ENCODE measurements at places on chromosomes 4 and X.

DNA sequence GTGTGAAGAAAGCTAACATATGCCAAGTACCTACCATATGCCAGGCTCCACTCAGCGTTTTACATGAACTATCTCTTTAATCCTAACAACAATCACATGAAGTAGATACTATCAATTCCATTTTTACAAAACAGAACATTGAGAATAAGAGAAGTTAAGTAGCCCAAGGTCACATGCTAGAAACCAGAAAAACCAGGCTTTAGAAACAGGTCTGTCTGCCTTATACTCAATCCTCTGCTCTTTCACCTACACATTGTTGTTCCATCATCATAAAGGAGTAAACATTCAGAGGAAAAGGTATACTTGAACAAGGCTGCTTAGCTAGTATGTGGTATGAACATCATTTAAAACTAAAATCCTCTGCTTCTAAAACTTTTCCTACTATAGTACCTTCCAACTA, 42.1 kb downstream of the WDFY3 start:
- no peak for DNase-seq

DNA sequence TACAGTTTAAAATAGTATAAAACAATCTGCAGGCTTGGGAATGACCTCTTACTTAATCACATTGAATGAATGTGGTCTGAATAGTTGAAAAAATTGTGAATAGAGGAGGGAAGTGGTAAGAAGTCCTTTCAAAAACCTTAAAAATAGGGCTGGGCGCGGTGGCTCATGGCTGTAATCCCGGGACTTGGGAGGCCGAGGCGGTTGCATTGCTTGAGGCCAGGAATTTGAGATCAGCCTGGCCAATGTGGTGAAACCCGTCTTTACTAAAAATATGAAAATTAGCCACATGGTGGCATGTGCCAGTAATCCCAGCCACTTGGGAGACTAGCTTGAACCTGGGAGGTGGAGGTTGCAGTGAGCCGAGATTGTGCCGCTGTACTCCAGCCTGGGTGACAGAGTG, 36.5 kb downstream of the HERC3 start:
- DNase-seq, result no peak

DNA sequence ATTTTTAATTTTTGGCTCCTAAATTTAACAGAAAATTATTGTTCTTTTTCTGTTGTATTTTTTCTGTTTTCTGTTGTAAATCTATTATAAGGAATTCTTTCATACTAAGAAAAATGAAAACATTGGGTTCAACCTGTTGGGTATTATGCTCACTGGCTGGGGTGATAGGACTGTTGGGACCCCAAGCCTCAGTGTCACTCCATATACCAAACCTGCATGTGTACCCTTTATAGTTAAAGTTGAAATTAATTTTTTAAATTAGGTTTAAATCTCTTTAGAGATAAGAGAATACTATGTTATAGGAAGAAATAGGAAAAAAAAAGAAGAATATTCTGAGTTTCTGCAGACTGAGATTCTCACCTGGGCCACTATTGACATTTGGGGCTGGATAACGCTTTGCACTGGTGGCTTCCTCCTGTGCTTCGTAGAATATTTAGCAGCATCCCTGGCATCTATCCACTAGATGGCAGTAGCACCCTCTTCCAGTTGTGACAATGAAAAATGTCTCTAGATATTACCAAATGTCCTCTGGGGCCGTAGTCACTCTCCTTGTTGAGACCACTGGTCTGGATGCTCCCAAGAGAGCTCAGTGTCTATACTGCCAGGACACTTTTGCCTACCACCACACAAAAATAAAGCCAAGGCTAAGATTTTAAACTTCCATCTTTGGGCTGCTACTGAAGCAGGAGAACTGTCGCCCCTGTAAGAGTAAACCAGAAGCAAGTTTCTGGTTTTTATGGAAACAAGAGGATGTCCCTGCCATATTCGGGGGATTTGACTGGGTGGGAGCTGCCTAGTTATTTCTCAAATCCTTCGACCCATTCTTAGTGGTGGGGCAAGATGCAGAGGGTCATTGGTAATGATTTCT, 22.4 kb upstream of the CLTRN start:
- peak; percentile 41 for DNase-seq

DNA sequence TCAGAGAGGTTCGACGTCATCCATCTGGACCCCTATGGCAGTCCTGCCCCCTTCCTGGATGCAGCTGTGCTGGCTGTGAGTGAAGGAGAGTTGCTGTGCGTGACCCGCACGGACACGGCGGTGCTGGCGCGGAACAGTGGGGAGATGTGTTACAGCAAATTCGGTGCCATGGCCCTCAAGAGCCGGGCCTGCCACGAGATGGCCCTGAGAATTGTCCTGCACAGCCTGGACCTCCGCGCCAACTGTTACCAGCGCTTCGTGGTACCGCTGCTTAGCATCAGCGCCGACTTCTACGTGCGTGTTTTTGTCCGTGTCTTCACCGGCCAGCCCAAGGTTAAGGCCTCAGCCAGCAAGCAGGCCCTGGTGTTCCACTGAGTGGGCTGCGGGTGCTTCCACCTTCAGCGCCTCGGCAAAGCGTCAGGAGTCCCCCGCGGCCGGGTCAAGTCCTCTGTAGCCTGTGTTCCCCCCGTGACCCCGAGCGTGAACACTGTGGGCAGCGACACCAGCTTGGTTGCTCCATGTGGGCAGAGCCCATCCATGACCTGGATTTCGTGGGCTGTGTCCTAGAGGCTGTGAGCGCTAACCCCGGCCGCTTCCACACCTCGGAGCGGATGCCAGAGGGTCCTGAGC, 186.7 kb upstream of the SLITRK2 start:
- DNase-seq, result no peak

- no peak for DNase-seq
These were observed 1698.4 kb upstream of the PCDH10 start for GRCh38 chr4:131450572-131451209.

Data from NCI-H1694 (cell line).